EH (cell line): ENCODE measurements at places on chromosomes 11 and 22.

- DNase-seq = no peak
Measured at GRCh38 chr22:48146426-48146825, 1384.0 kb downstream of the TBC1D22A start.

GRCh38 chr11:33869481-33870422 lies 22.1 kb downstream of the LMO2 start:
- peak; percentile 27 for DNase-seq

GRCh38 chr22:17580441-17581031 lies 17.2 kb downstream of the SLC25A18 start:
- DNase-seq = no peak

- no peak for DNase-seq
Measured at GRCh38 chr22:44883011-44883421, 126.8 kb downstream of the PHF21B start.

- no peak for DNase-seq
Measured at GRCh38 chr11:47447906-47448305, 1.0 kb downstream of the RAPSN start.

DNA sequence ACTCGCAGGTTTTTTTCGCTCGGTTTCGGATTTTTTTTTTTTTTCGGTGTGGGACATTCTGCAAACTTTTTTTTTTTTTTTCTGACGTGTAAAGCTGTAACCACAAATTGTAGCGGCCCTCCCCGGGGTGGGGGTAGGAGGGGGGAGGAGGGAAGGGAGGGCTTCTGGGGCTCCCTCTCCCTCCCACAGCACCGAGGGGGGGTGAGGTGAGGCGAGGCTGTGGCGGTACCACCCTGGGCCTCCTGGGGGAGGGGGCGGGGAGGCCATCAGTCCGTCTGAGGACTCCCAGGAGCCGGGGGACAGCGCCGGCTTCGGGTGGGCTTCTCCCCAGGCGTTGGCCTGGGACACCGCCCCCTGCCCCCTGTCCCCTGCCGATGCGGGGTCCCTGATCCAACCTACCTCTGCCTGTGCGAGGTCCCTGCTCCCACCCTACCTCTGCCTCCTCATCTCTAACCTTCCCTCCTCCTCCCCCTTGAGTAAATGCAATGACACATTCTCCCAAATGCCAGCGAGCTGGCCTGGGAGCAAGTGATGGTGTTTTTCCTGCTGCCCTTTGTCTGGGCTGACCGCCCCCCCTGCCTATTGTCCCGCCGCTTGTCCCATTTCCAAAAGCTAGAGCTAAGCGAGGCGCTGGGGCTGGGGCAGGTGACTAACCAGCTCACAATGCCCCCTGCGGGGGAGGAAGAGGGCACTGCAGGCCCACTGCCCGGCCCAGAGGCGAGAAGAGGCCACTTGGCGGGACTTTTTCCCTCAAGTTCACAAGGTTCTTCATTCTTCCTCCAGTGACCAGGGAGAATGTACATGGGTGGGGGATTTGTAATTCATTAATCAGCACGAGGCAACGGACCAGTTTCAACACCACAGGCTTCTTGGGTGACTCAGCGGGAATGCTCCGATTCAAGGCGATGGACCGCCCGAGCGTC lies 511 bp upstream of the CLCF1 start:
- peak; percentile 99 for DNase-seq

GRCh38 chr22:35059632-35060031 lies 6.3 kb upstream of the ISX start:
- no peak for DNase-seq

DNA sequence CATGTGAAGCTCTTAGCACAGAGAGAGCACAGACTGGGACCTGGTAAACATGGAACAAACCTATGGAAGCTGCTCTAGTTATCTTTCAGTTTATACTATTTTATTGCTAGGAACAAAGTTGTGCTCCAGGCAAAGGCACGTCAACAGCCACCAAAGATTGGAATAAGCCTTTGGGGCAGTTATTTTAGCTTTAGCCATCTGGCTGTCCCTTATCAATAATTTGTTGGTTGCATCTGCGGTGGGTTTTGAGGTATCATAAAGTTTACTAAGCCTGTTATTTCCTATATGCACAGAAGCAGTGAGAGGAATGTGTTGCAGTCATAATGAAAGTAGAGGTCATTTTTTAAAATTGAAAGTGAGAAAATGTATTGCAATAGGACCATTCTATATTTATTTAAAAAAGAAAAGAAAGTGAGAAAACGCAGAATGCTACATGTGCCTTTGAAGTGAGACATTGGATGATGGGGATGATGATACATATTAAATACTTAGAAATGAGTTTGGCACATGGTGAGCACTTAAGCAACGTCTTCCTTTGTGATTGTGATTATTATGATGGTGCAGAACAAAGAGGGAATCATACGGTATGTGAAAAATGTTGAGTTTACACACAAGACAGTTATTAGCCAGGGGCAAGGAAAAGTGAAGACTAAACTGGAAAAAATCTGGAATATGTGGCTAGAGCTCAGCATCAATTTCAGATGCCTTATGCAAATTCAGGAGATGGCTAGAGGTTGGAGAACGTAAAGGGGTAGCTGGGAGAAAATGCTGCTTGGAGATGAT lies 58.3 kb downstream of the PRR5L start:
- peak; percentile 97 for DNase-seq

- peak; percentile 23 for DNase-seq
Measured at GRCh38 chr22:38144025-38144405, 33.5 kb upstream of the BAIAP2L2 start.

GRCh38 chr11:128726458-128727139 lies 32.7 kb downstream of the FLI1 start:
- no peak for DNase-seq

DNA sequence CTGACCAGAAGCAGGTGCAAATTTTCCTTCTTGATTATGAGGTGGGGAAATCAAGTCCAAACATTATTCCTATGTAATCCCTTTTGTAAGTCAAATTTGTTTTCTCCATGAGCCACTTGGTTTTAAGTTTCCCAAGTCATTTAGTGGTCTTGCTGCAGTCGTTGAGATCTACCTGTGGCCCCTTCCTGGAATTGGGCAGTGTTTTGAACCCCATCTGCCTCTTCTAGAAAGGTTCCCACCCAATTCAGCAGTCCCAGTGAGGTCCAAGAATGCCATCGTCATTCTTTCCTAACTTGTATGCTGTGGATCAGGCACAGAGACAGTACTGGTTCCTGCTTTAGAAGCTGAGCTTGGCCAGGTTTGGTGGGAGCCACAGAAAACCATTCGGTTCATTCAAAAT lies 77.8 kb upstream of the GNAZ start:
- no peak for DNase-seq

DNA sequence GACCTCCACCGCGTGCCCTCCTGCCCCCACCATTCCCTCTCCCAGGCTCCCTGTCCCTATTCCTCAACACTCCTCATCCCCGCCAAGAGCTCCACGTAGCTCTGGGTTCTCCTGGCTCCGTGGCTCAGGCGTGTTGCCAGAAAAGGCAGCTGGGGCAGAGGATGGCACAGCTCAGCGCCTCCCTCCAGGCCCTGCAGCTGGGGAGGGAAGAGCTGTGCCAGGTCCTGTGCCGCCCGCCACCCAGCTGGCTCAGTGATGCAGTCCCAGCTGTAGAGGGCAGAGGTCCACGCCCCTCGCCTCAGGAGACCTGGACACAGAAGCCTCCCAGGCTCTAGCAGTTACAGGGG lies 4.2 kb downstream of the ARHGAP1 start:
- no peak for DNase-seq

DNA sequence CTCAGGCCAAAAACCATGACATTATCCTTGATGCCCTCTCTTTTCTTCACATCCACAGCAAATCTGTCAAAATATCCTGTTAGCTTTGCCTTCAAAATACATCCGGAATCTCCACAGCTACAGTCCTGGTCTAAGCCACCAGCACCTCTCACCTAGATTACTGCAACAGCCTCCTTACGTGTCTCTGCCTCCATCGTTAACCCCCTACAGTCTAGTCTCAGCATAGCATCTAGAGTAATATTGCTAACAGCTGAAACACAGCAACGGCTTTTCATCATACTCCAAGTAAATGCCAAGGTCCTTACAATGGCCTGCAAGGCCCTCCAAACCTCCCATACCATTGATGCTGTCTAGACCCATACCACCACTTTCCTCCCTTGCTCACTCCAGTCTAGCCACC lies 4.4 kb downstream of the TSG101 start:
- DNase-seq = no peak

DNA sequence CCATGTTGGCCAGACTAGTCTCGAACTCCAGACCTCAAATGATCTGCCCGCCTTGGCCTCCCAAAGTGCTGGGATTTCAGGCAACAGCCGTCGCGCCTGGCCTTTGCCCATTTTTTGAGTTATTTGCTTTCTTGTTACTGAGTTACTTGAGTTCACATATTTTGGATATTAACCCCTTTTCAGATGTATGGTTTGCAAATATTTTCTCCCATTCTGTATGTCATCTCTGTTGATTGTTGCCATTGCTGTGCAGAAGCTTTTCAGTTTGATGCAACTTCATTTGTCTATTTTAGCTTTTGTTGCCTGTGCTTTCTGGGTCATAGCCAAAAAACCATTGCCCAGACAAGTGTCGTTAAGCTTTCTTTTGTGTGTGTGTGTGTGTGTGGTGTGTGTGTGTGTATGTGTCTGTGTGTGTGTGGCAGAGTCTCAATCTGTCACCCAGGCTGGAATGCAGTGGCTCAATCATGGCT lies 6.8 kb downstream of the TSGA10IP start:
- no peak for DNase-seq

DNA sequence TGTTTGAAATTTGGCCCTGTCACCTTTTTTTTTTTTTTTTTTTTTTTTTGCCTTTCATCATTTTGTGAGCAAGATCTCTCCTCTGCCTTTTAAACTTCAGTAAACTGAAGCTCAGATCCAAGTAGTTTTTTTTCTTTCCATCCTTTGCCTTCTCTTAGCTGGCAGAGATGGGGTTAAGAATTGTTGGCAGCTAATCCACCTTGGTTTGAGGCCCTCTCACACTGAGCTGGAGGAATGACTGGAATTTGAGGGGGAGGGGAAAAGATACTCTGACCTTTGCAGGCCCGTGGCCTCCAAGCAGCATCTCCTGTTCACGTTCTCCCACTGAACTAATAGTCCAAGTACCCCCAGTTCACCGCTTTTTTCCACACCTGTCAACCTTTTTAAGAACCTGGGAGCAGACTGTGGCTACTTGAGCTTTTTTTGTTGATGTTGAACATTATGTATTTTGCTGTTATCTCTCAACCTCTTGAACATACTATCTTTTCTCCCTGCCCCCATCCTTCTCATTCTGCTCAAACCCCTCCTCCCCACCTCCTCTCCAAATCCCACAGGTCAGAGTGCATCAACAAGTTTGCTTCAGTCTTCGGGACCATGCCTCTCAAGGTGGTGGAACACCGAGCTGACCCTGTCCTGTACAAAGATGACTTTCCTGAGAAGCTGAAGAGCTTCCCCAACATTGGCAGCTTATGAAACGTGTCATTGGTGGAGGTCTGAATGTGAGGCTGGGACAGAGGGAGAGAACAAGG lies 66.2 kb downstream of the ALX4 start:
- peak; percentile 82 for DNase-seq

GRCh38 chr11:71420455-71421241 lies 27.5 kb downstream of the DHCR7 start:
- peak; percentile 55 for DNase-seq

DNA sequence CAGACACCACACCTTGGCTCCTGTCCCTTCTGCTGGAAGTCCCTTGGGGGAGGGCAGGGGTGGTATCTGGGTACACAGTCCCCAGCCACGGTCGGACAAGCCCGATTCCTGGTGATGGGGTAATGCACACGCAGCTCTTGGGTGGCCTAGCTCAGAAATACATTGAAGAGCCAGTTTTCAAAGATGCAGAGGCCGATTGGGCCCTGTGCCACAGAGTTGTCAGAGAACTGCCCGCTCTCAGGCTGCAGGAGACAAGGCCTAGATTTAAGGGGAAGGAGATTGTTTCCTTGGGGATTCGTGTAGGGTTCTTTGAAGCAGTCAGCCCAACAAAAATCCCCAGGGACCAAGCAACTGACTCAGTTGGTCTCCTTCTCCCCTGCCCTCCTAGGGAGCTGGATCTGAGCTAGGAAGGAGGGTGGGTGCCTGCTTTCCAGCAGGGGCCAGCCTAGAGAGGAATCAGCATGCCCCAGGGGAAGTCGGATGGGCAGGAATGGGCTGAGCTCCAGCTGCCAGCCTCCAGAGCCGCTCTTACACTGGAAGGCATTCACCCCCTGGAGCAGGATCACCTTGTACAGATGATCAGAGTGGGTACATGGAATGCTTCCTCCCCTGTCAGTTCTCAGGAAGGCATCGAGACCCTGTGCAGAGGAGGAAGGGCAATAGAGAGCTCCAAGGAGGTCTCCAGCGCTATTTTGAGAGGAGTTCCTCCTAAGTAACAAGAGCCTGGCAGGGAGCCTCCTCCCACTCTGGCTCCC lies 3.3 kb upstream of the SCN4B start:
- DNase-seq = no peak

DNA sequence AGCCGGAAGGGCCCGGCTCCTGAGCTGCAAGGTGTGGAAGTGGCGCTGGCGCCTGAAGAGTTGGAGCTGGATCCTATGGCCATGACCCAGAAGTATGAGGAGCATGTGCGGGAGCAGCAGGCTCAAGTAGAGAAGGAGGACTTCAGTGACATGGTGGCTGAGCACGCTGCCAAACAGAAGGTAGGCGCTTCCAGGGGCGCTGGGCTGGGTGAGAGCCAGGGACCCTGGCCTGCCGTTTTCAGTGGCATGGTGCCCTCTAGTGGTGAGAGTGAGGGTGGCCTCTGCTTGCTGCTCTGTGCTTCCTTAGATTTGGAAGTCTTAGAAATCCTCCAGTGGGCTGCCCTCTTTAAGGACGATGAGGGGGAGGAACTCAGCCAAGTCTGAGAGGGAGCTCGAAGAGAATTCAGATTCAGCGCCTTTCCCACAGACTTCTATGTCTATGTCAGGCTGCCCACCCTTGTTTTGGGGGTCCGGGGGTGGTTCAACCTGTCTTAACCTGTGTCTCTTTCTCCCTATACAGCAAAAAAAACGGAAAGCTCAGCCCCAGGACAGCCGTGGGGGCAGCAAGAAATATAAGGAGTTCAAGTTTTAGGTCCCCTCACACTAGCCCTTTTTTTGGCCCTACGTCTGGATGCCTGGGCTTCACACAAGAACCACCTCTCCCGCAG lies 1.8 kb upstream of the PACS1 start:
- peak; percentile 71 for DNase-seq

DNA sequence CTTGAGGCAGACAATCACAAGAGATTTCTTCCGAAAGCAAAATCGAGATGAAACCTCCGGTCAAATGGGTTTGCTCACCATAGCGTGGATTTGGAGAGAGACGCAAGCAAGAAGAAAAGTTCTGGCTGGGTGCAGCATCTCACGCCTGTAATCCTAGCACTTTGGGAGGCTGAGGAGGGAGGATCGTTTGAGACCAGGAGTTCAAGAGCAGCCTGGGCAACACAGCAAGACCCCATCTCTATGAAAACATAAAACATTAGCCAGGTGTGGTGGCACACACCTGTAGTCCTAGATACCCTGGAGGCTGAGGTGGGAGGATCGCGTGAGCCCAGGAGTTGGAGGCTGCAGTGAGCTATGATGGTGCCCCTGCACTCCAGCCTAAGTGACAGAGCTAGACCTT lies 24.4 kb downstream of the MN1 start:
- no peak for DNase-seq
